ENCODE measurements at places on chromosomes 11 and 22. TPM values are rescaled to one million over a fixed set of nuclear protein-coding genes. Genes with fewer than 3 reads are reported as not detected.

The LRRC56 gene
- 0.16 TPM for total RNA-seq

The LTO1 gene
- 7.0 TPM for total RNA-seq

The SCGB2A2 gene
- not detected for total RNA-seq

The KCNK4 gene
- not detected for total RNA-seq

The BRSK2 gene
- 0.16 TPM for total RNA-seq
